ENCODE measurements at places on chromosomes 13 and 19. TPM values are rescaled to one million over a fixed set of nuclear protein-coding genes. Genes with fewer than 3 reads are reported as not detected.

- DNase-seq, result no peak
Measured at GRCh38 chr13:23767838-23768237, 121.4 kb downstream of the MIPEP start.

- no peak for DNase-seq
Measured at GRCh38 chr19:38502410-38503076, 69.1 kb downstream of the RYR1 start.

GRCh38 chr19:45576682-45577081 lies 7.9 kb downstream of the OPA3 start:
- no peak for DNase-seq

GRCh38 chr13:79448413-79448812 lies 32.5 kb upstream of the NDFIP2 start:
- DNase-seq, result no peak

GRCh38 chr19:51246164-51246552 lies 4.7 kb upstream of the SIGLECL1 start:
- no peak for DNase-seq

GRCh38 chr19:2060884-2061494 lies 9.9 kb upstream of the MKNK2 start:
- DNase-seq, result peak; percentile 94

DNA sequence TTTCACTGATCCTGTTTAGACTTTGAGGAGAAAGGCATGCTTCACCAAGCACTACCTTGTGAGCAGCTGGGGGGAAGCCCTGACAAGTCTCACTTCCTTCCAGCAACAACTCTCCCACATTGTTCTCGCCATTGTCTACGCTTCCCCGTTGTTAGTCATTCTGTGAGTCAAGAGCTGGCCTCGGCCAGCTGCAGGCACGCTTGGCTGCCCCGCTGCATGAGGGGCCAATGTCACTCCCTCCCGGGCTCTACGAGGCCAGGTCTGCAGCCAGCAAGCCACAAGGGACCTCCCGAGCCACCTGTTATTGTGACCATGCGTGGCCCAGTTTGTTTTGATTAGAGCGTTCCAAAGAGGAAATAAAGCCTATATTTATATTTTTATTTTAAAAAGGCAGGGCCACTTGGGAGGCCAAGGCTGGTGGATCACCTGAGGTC lies 220.9 kb downstream of the FOXO1 start:
- DNase-seq, result no peak

GRCh38 chr13:27662738-27663470 lies 41.2 kb downstream of the POLR1D start:
- no peak for DNase-seq

DNA sequence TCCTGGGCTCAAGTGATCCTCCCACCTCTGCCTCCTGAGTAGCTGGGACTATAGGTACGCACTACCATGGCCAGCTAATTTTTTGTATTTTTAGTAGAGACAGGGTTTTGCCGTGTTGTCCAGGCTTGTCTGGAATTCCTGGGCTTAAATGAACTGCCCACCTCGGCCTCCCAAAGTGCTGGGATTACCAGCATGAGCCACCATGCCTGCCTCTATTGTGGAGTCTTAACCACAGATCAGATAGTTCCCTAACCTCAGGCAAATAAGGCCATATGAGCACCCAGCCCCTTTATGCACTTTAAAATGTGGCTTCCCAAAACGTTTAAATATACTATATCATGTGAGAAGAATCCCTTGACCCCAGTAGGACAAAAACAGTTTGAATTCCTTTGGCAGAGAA lies 16.4 kb downstream of the CNMD start:
- no peak for DNase-seq

GRCh38 chr19:47096100-47096704 lies 17.4 kb downstream of the ZC3H4 start:
- DNase-seq, result peak; percentile 94

Gene FGF21
- not detected for total RNA-seq

Gene NXNL1
- total RNA-seq, result not detected

Gene CEACAM7
- total RNA-seq, result 5.7 TPM

Gene ERICH4
- total RNA-seq, result not detected

Gene CCDC70
- not detected for total RNA-seq

Gene LILRA5
- total RNA-seq, result not detected

Gene KL
- 2.7 TPM for total RNA-seq

Gene CERS1
- not detected for total RNA-seq

Gene RABAC1
- 125 TPM for total RNA-seq

Data from lower leg skin (tissue), 4 donors.